ENCODE measurements at places on chromosomes 7 and 10.

GRCh38 chr7:16644636-16645592 is 640 bp downstream of the ANKMY2 start:
- peak; percentile 35 for DNase-seq

DNA sequence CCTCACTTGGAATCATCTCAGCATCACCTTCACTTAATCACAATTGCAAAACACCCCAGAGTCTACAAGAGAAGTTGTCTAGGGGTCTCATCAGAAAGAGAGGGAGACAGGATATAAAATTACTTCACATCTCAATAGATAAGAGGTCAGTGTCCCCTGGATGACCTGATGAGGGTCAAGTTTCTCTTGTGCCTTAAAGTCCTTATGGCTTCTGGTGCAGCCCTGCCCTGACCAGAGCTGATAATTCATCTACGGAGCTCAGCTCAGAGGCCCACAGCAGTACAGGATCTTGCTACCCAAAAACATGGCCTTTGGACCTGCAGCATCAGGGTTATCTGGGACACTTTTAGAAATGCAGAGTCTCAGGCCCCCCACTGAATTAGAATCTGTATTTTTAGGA is 111.1 kb upstream of the GLI3 start:
- no peak for DNase-seq

DNA sequence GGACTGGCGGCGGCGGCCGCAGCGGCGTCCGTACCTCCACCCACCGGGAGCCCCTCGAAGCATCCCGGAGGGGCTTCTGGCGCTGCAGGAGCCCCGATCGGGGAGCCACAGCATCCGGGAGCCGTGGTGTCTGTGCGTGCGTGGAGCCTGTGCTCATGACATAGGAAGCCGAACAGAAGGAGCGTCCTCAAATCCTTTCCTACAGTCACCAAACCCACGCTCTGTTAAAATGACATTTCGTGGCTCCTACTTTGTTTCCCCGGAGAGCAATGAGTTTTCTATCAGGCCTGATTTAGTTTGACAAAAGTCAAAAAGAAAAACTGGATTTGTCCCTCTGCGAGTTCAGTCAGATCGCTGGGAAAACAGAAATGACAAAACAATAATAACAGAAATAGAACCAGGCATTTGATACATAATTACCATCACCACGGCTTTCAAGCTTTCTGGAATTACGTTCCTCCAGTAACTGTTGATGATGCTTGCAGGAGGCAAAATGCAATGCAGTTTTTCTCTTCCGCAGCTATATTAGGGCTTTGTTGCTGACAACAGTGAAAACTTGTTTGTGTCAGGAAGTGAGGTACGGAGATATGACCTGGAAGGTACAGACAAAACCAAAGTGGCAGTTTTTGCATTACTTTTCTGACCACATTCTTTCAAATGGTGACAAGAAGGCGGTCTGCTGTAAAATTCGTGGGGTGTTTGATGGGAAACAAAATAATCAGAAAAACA is 219.3 kb upstream of the MKLN1 start:
- DNase-seq = peak; percentile 24

DNA sequence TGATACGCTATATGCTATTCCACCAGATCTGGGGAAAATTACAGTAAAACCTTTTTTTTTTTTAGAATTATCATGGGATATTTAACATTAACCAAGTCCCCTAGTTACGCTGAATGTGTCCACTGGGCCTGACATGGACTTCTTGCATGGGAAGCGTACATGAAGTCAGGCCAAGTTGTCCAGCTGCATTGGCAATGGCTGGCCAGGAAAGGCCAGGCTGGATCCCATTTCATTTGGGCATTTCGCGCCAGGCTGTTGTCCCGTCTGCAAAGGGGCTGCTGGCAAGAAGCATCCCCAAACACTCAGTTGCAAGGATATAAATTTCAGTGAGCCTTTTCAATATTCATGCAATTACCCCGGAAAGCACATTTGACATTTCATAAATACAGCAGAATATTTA is 933.3 kb downstream of the GRID1 start:
- DNase-seq = no peak

GRCh38 chr7:40595129-40595528 is 460.3 kb downstream of the SUGCT start:
- DNase-seq = no peak

GRCh38 chr7:104931181-104931781 is 82.7 kb upstream of the KMT2E start:
- DNase-seq = no peak

DNA sequence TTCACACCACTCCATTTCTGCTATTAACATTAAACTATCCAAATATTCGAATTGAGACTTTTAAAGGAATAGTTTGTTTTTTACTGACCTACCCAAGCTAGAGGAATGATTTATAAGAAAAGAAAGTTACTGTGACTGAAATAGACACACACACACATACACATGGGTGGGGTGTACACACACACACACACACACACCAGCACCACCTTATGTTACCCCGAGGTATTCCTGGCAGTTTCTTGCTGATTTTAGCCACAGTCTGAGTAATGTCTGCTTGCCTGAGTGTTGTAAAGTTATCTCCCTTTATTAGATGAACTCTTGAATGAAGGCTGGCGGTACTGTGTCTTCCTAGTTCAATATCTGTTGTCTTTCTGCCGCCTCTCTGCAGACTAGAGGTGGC is 91.3 kb upstream of the PRKG1 start:
- DNase-seq = no peak

- no peak for DNase-seq
These were observed 74.1 kb downstream of the RUNDC3B start for GRCh38 chr7:87702326-87702725.
